Nasal cavity respiratory epithelium epithelial cell of viscerocranial mucosa (primary cell): ENCODE measurements at places on chromosomes 6 and 20. TPM values are rescaled to one million over a fixed set of nuclear protein-coding genes. Genes with fewer than 3 reads are reported as not detected.

Gene EPPIN
- not detected in 2 replicates for total RNA-seq

Gene PRR18
- under 0.01 TPM in 2 replicates for total RNA-seq

Gene BPIFB1
- 3.3 TPM in 1 of 2 replicates, not detected in the other for total RNA-seq

Gene HTR1E
- not detected in 2 replicates for total RNA-seq

Gene HDGFL1
- not detected in 2 replicates for total RNA-seq

Gene TRAPPC3L
- not detected in 2 replicates for total RNA-seq

Gene RIMS1
- total RNA-seq: 0.21 TPM in 1 of 2 replicates, not detected in the other

Gene SLC52A3
- 0.34 and 3.5 TPM in 2 replicates for total RNA-seq

Gene MUCL3
- total RNA-seq: not detected in 2 replicates

Gene CASS4
- under 0.01 and 0.64 TPM in 2 replicates for total RNA-seq
